ENCODE measurements at places on chromosomes 12 and 14. TPM values are rescaled to one million over a fixed set of nuclear protein-coding genes. Genes with fewer than 3 reads are reported as not detected.

- DNase-seq, result no peak
Observed at GRCh38 chr14:89060191-89060590, 235.7 kb downstream of the TTC8 start.

GRCh38 chr12:132182711-132183365, 38.6 kb downstream of the NOC4L start:
- no peak for DNase-seq

DNA sequence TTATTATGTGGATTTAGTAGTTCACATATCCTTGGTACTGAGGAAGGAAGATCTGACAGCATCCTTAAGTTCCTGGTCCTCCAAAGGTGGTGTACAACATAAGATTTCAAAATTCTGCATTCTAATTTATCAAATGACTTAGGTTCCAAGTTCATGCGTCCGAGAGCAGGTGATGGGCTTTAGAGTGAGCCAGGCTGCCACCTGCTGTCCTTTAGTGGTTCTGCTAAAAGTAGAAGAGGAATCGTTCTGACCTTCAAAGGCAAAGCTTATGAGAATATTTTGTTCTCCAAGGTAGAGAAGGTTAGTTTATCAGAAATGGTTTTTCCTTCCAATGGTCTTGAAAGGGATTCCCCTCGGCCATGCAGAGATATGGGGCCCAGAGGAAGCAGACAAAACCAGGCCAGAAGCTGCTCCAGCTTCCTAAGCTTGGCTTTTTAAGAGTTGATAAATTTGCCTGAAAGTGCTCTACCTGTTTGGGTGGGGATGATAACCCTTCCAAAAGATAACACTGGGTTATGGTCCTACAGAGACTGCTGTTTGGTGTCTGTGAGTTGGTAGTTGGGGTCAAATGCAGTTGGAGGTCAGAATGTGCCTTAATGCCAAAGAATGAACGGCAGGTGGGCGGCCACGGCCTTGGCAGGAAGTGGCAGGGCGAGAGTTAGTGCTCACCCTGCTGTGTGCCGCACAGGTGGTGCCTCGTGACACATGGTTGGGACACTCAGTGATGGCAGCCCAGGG, 29.1 kb upstream of the LRTM2 start:
- DNase-seq, result no peak

DNA sequence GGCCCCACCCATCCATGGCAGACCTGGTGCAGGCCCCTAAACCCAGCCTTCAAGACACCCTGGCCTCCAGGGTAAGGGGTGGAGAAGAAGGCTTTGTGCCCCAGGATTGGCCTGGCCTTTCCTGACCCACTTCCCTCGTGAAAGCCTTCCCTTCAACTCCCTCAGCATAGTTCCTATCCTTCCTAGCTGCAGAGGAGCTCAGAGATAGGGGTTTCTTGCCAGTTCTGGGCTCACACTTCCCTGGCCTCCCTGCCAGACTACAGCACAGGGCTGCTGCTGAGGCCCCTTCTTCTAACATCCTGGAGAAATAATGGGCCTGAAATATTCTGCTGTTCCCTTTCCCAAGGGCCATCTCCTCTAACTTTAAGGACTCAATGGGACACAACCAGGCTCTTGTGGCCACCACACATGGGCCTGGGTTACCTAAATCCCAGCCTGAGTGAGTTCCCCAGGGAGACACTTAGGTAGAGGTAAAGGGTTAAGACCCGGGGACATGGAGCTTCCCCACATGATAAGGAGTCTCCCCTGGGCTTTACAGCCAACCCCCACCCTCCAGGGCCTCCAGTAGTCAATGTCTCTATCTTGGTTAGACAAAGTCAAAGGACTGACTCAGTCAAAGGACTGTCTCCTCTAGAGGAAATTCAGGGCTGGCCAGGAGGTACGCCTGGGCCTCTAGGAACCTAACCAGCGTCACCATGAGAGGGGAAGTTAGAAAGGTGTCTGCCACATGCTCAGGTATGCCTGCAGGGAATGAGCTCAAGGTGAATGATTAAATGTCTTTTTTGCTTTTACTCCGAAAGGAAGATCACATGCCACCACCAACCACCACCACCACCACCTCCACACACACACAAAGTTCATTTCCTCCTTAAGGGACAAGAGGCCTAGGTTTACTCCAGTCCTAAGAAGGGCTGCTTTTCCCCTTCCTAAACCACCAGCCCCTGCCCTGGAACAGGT, 7.1 kb downstream of the ZFP36L1 start:
- DNase-seq, result peak; percentile 47

Gene FRS2
- 15.5 TPM for polyA plus RNA-seq

GRCh38 chr12:25906651-25907340, 51.7 kb upstream of the RASSF8 start:
- no peak for DNase-seq

DNA sequence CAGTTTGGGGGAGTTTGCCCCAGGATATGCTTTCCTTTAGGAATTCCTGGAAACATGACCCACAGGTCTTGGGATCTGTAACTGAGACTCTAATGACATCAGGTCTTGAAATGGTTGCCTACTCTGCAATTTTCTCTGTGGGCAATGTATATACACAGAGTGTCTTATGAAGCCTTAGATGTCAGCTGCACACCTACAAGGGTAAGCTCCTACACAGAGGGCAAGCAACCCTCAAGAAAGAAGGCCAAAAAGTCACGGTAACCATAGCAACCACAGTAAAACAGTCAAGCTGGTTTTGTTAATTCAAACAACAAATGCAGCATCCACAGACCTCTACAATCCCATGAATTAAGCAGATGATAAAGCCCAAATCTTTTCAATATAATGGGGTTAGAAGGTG, 293.0 kb downstream of the SSPN start:
- no peak for DNase-seq

Gene FGF6
- not detected for polyA plus RNA-seq
